ENCODE measurements at places on chromosomes 16 and 17. TPM values are rescaled to one million over a fixed set of nuclear protein-coding genes. Genes with fewer than 3 reads are reported as not detected.

HOXB5 gene
- total RNA-seq = under 0.01 TPM

ACAP1 gene
- not detected for total RNA-seq

KRT39 gene
- not detected for total RNA-seq

CAMKK1 gene
- total RNA-seq = 3.2 TPM

SLC12A3 gene
- total RNA-seq = not detected

MMP15 gene
- total RNA-seq = 4.4 TPM

Data from epithelial cell of umbilical artery (primary cell).